Kidney epithelial cell (primary cell): ENCODE measurements at places on chromosomes 13 and 19.

DNA sequence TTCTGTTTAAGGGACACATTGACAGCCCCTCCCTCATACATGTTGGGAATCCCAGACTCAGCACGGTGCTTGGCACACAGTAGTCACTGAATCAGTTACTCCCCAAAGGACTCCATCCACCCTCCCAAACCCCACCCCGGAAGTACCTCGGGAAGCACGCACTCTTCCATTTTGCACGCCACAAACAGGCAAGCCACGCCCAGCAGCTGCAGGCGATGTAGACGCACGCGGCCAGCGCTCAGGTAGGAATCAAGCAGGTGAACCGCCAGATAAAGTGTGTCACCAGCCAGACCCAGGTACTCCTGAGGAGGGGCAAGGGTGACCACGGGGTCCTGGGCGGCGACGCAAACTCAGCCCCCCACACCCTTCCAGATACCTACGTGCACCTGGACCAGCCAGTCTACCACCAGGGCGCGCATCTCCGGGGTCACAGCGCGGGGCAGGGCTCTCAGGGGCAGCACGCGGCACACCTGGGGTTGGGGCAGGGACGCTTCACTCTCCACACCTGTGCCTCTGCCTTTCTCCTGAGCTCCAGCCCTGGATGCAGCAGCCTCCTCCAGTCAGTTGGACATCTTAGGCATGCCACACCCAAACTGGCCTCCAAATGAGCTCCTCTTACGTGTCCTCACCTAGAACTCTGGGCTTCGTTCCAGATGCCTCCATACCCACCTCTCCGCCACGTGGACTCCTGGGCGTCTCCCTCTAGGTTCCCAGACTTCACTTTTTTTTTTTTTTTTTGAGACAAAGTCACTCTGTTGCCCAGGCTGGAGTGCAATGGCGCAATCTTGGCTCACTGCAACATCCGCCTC, 1.9 kb downstream of the CCNP start:
- DNase-seq, result no peak

- no peak for DNase-seq
Measured at GRCh38 chr13:40536443-40537113, 129.9 kb downstream of the FOXO1 start.

- DNase-seq, result no peak
Measured at GRCh38 chr13:113078902-113079780, 26.4 kb upstream of the F7 start.

GRCh38 chr13:80094526-80094925, 246.4 kb downstream of the SPRY2 start:
- no peak for DNase-seq

DNA sequence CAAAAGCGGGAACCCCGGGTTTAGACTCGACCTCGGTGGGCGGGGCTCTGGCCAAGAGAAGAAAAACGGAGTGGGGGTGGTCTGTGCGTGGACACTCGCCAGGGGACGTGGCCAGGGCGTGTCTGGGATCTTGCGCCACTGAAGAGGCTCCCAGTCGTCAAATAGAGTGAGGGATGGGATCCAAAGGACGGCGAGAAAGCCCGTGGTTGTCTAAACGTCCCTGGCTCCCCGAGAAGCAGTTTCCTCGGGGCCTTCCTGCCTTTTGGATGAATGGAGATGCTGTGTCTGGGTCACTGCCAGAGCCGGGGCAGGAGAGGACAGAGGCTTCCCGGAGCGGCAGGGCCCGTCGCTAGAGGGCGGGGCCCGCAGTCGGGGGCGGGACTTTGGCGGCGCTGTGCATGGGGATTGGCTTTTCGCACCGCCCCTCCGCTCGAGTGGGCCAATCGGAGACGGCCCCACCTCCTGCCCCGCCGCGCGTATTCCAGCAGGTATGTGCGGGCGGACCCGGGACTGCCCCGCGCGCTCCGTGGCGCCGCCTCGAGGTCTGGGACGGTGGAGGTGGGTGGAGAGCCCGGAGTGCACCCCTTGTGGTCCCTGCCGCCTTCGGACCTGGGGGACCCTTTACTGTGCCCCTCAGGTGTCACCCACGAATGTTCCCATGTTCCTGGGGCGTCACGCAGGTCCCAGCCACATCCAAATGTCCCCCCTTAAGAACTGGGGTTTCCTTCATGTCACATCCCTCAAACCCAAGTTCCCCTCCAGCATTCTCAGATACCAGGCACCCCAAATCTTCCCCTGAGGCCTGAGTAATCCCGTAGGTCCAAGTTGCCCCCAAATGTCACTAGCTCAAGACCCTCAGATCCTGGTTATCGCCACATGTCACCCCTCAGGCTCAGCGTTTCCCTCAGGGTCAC, 38.3 kb downstream of the ZSWIM4 start:
- DNase-seq, result no peak

DNA sequence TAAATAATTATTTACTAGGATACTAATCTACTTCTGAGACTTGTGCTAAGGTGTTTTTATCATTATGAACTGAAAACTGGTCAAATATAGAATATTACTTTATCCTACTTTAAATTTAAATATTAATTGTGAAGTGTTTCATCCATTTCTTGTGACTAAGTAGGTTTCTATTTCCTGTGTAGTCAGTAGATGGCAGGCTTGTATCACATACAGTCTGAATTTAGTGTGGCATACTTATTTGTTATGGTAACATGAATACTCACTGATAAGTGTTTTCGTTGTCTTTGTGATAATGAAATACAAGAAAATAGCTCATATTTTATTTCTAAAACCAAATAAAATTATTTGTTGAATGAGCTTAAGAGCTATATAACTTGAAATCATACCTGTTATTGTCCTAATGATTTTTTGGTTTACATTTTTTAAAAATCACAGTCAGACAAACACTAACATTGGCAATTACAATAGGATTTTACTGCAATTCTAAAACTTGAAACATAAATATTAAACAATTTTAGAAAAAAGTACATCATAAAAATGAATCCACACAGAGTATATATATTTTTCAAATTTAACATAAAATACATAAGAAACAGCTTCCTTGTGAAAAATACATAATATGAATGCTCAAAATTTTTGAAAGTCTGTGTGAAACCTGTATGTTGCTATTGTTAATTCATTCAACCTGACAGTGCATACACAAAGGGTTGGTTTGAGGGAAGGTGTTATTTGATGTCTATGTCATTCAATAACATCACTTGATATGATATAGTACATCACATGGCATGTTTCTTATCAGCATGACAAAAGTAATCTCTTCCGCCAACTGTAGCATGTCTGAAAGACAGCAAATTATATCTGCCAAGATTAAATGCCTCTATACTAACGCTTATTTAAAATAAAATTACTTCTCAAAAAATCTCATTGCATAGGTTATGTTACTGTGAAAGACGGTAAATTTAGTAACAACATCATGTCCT, 904.8 kb upstream of the PCDH20 start:
- DNase-seq, result peak; percentile 9

- no peak for DNase-seq
Measured at GRCh38 chr13:80374444-80374843, 33.5 kb upstream of the SPRY2 start.

DNA sequence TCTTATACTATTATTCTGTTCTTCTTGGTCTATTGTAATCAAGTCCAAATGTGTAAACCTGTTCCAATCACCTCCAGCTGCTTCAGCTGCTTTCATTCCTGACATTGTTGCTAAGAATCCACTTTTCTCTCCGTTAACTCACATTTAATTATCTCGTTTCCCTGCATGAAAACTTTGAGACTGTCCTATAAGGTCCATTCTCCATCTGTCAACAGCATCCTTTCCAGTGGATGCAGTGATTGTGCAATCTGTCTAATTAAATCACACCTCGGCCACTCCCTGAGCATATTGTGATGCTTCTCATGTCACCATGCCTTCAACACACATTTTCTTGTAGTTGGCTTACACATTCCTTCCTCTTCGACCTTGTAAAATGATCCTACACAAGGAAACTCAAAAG, 1626.9 kb upstream of the SLC10A2 start:
- DNase-seq, result no peak

GRCh38 chr13:27631665-27632064, 10.0 kb downstream of the POLR1D start:
- DNase-seq, result no peak

DNA sequence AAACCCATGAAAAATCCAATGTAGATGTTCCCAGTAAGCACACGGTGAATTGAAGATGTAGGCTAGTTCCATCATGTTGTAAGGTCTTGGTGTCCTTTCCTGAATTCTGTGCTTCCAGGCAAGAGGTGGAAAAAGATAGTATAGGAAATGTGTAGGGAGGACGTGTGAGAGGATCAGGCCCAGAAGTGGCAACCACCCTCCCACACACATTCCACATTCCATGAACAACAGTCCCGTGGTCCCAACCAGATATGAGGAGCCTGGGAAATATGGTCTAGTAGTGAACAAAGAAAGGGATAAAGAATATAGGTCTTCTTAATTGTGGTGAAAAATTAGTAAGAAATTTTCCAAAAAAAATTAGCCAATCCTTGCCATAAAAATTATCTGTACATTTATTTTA, 1254.2 kb upstream of the SLC10A2 start:
- no peak for DNase-seq

DNA sequence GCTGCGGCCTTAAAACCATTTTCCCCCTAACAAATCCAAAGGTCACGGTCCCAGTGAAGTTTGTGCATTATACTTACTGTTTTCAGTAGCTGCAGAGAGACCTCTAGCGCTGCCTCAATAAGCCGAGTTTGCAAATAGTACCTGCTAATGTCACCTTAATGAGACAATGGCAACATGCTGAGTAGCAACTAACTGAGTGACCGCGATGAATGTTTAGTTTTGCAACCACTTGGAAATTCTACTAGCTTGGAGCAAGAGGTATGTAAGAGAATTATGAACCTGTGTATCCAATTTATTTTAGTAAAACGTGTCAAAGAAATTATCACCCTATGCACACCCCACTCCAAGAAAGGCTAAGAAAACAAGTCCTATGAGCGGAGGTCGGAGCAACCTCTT, 1.2 kb downstream of the KPNA3 start:
- no peak for DNase-seq

DNA sequence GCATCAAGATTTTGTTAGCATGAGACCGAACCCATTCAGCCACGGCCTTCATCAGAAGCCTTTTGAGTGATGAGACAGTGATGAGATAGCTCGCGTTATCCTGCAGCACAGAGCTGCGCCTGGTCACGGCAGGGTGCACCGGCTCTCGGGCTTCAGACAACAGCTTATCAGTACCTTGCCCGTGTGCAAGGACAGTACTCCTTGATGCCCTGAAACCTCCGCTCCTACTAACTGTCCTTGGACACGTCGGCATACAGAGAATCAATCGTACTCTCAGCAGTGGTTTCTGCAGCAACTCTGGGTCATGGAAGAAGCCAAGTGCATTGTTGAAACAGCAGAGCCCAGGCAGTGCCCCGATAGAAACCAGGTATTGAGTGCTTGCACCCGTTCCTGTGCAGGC, 40.7 kb downstream of the IRS2 start:
- no peak for DNase-seq

GRCh38 chr13:57825066-57825465, 193.5 kb downstream of the PCDH17 start:
- DNase-seq, result no peak

- no peak for DNase-seq
Measured at GRCh38 chr13:29105779-29106178, 285.6 kb downstream of the MTUS2 start.

GRCh38 chr13:50810998-50811397, 32.5 kb downstream of the DLEU7 start:
- DNase-seq, result no peak

DNA sequence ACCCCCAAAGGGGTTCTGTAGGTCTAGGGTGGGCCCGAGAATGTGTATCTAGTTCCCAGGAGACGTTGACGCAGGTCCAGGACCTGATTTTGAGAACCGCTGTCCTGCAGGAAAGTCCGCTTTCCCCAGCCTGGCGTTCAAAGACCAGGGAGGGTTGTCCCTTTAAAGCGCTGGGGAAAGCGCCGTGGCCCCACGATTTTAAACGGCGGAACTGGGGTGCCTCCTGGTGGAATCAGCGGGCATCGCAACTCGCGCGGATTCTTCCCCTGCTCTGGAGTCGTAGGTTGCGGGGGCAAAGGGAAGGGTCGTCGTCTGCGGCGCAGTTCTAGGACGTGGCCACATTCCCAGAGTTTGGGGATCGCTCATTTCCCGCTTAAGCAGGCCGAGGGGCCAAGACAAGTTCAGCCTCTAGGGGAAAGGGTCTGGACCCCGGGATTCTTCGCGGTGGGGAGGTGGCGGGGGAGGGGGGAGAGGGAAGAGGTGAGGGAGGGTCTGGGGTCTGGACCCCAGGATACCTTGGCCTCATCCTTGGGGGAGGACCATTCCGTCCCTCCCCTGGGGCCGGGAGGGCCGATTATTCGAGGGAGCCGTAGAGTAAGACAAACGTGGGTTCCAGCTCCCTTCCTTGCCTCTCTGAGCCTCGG, 7.7 kb downstream of the PNMA8B start:
- DNase-seq, result no peak

DNA sequence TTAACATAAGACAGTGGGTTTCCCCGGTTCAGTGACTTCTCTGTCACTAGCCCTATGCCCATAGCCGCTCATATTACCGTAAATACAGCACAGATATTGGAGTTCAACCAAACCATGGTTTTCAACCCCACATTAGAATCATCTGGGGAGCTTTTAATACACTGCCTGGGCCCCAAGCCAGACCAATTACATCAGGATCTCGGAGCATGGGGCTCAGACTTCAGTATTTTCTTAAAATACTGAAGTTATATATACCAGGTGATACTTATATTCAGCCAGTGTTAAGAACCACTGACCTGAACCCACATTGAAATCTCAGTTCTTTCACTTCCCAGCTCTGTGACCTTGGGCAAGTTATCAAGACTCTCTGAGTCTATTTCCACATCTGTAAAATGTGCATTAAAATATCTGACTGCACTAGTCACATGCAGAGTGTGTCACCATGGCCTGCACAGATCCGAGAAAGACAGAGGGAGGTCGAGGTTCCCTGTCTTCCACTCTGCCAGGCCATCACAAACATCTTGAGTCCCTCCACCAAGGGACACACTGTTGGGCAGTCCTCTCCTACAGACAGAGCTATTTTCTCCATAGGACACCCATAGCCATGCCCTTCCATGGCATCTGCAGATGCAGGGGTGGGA, 32.2 kb upstream of the IPO5 start:
- DNase-seq, result no peak

DNA sequence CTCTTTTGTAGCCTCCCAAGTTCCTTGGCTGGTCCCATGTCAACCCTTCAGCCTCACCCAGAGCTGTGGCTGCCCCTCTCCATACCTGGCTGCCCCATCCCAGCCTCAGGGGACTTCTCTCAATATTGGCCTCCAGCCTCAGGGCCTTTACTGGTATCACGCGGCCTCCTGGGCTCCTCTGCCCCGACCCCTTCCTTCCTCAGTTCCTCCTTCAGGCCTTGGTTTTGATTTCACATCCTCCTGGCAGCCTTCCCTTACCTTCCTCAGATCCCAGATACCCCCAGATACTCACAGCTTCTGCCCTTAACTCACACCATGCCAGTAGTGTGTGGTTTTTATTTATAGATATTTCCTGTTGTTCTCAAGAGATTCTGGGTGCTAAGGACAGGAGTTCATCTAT, 12.8 kb upstream of the SCN1B start:
- no peak for DNase-seq

- peak; percentile 21 for DNase-seq
Measured at GRCh38 chr13:68439817-68440216, 1209.7 kb upstream of the PCDH9 start.

- DNase-seq, result peak; percentile 79
Measured at GRCh38 chr19:48568345-48568886, 16.4 kb downstream of the SULT2B1 start.

GRCh38 chr19:7858109-7858770, 15.9 kb downstream of the PRR36 start:
- DNase-seq, result no peak

- DNase-seq, result no peak
Measured at GRCh38 chr19:41701401-41702075, 6.9 kb upstream of the CEACAM5 start.

GRCh38 chr19:48600679-48601417, 5.7 kb upstream of the SPACA4 start:
- DNase-seq, result no peak
